ENCODE measurements at places on chromosomes 6 and 20. TPM values are rescaled to one million over a fixed set of nuclear protein-coding genes. Genes with fewer than 3 reads are reported as not detected.

GRCh38 chr6:165662041-165662748, 846 bp downstream of the PDE10A start:
- H3K4me1 ChIP-seq: peaks cover 33% of the 10 kb centered on the region
- H3K27ac ChIP-seq: no peak overlapping the region
- no peaks in the 10 kb centered on the region for H3K36me3 ChIP-seq
- peak overlapping the region; percentile 44 for H3K4me3 ChIP-seq

- H3K4me3 ChIP-seq: no peak overlapping the region
- H3K27ac ChIP-seq: no peak overlapping the region
- no peaks in the 10 kb centered on the region for H3K36me3 ChIP-seq
- DNase-seq: no peak
- no peaks in the 10 kb centered on the region for H3K27me3 ChIP-seq
Observed at GRCh38 chr6:129906515-129907077, 45.5 kb upstream of the TMEM244 start.

The ADAM33 gene
- 17.3 TPM for total RNA-seq

The PRPF6 gene
- 60.5 TPM for total RNA-seq

The KCNQ5 gene
- total RNA-seq: 3.1 TPM

The PIGT gene
- total RNA-seq: 67.4 TPM

The TNXB gene
- total RNA-seq: 113 TPM

Measured in upper lobe of left lung (tissue), 6 donors.